CD8-positive, alpha-beta memory T cell (primary cell): ENCODE measurements at places on chromosomes 2 and 18. TPM values are rescaled to one million over a fixed set of nuclear protein-coding genes. Genes with fewer than 3 reads are reported as not detected.
A peak's percentile ranks its signal among the peaks of the same experiment; 100 is the strongest.

DNA sequence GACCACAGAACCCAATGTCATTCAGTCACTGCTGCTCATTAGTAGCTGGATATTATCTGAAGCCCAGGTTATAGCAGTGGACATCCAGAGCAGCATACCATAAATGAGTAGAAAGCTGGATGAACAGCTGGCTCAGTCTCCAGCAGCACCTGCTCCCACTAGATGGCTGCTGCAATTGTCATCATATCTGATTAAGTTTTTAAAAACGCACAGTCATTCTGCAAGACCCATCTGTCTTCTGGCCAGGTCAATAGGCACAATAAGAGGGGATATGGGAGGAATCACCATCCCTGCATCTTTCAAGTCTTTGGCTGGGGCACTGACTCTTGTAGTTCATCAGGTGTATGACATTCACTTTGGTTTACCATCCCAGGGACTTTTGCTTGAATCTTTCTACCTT is 55.1 kb upstream of the XDH start:
- H3K27ac ChIP-seq: no peak overlapping the region
- H3K4me1 ChIP-seq: no peaks in the 10 kb centered on the region
- H3K4me3 ChIP-seq: no peak overlapping the region

DNA sequence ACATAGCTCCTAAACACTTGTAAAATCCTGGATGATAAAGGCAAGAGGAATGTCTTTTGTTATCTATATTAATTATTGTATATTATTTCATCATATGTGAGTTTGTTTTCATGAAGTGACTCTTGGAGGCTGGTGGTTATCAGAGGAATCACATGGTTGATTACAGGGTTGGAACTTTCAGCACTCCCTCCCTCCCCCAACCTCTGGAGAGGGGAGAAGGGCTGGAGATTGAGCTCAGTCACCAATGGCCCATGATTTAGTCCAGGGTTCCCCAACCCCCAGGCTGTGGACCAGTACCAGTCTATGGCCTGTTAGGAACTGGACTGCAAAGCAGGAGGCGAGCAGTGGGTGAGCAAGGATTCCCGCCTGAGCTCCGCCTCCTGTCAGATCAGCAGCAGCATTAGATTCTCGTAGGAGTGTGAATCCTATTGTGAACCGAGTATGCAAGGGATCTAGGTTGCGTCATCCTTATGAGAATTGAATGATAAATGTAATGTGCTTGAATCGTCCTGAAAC is 37.7 kb downstream of the FBXO48 start:
- H3K4me1 ChIP-seq: peaks cover 34% of the 10 kb centered on the region
- no peak overlapping the region for H3K27ac ChIP-seq
- H3K27me3 ChIP-seq: no peaks in the 10 kb centered on the region
- no peak overlapping the region for H3K4me3 ChIP-seq
- no peak for DNase-seq

- H3K27me3 ChIP-seq: no peaks in the 10 kb centered on the region
- H3K27ac ChIP-seq: no peak overlapping the region
- no peak overlapping the region for H3K4me3 ChIP-seq
Measured at GRCh38 chr2:66058675-66059074, 376.2 kb upstream of the MEIS1 start.

ARHGAP28 gene
- total RNA-seq: not detected

DNA sequence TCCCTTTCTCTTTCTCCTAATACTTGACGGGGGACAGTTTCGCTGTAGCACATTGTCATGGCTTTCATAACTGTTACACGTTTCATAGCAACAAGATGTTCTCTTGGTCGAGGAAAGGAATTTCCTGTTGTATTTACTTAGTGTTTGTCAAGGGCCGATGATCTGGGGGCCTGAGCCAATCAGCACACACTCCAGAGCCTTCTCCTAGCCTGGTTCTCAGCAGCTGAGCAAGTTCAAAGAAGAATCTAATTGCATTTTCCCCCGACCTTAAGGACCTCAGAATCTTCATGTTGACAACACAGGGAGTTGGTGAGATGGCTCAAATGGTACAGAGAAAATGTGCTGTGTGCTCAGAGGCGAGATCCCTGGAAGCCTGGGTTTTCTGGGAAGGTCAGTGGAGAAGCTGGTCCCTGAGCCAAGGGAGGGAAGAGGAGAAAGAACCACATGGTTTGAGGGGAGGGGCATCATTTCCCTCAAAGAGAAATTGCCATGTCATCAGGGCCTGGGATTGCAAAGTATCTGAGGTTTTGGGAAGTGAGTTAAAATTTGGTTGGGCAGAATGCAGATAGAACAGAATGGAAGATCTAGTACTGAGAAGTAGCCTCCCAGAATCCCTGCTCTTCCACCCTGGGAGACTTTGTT is 76.9 kb upstream of the AGAP1 start:
- no peaks in the 10 kb centered on the region for H3K27me3 ChIP-seq
- no peak overlapping the region for H3K4me3 ChIP-seq
- no peaks in the 10 kb centered on the region for H3K36me3 ChIP-seq
- no peak for DNase-seq

GRCh38 chr2:96685577-96686459 is 43.3 kb downstream of the FER1L5 start:
- no peak for DNase-seq
- no peak overlapping the region for H3K27ac ChIP-seq
- H3K4me1 ChIP-seq: no peaks in the 10 kb centered on the region
- H3K36me3 ChIP-seq: no peaks in the 10 kb centered on the region
- no peaks in the 10 kb centered on the region for H3K27me3 ChIP-seq
- H3K4me3 ChIP-seq: no peak overlapping the region

DNA sequence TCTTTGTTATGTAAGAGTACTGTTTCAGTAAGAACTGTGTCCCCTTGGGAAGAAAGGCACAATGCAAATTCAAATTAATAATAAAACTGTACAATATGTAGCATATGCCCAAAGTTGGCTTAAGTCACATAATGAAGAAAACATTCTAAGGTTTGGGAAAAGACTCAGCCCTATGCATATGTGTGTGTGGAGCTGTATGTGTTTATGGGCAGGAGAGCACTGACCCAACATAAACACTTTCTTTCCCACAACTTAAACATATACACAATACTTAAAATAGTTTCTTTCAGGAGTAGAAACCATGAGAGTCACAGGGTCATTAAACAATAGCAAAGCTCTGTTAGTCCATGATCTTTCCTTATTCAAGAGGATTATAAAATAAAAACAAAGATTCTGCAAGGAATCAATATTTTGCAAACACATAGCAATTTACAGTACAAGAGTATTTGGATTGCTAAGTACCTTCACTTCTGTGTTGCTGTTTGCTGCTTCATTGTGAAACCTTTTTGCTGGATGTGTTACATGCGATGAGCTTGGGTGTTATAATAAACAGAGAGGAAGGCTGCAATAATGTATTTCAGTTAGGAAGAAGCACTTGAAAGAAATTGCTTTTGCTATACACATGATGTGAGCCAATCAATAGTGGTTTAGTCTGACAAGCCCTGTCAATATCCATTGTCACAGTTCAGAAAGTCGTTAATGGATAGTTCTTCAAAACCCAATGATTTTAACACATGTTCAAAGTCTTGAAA is 347.3 kb downstream of the ARHGAP15 start:
- H3K4me3 ChIP-seq: no peak overlapping the region
- peaks cover 3% of the 10 kb centered on the region for H3K36me3 ChIP-seq
- H3K27me3 ChIP-seq: no peaks in the 10 kb centered on the region
- H3K4me1 ChIP-seq: no peaks in the 10 kb centered on the region
- no peak for DNase-seq
- H3K27ac ChIP-seq: no peak overlapping the region

GRCh38 chr2:215435870-215436704 is at the start of gene FN1:
Gene FN1 (minus strand): TSS chr2:215436068. CDS start chr2:215435802, 266 bp downstream.
- H3K4me1 ChIP-seq: peaks cover 18% of the 10 kb centered on the region
- peaks cover 22% of the 10 kb centered on the region for H3K27me3 ChIP-seq
- no peaks in the 10 kb centered on the region for H3K36me3 ChIP-seq
- H3K4me3 ChIP-seq: peak within 1 kb of the TSS; percentile 52
- peak; percentile 47 for DNase-seq
- H3K27ac ChIP-seq: peak within 1 kb of the TSS; percentile 29

DNA sequence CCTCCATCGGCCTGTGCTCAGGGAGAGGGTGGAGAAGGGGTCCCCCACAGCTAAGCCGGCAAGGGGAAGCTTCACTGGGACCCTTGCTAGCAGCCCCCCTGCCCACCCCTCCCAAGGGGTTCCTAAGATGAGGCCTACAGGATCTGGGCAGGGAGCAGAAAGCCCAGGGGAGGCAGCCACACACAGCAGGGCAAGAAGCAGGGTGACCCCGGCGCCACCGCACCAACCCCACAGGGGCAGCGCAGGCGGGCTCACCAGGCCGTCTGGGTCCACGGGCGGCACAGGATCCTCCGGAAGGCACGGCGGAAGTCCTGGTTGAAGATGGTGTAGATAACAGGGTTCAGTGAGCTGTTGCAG is 1.8 kb downstream of the ADRA2B start:
- no peaks in the 10 kb centered on the region for H3K27me3 ChIP-seq
- DNase-seq: no peak
- peaks cover 7% of the 10 kb centered on the region for H3K4me1 ChIP-seq
- no peak overlapping the region for H3K27ac ChIP-seq
- no peak overlapping the region for H3K4me3 ChIP-seq

CGREF1 gene
- 3.5 TPM for total RNA-seq

- no peaks in the 10 kb centered on the region for H3K27me3 ChIP-seq
- H3K4me3 ChIP-seq: no peak overlapping the region
- H3K36me3 ChIP-seq: no peaks in the 10 kb centered on the region
- no peaks in the 10 kb centered on the region for H3K4me1 ChIP-seq
- H3K27ac ChIP-seq: no peak overlapping the region
Measured at GRCh38 chr2:188798159-188798558, 176.0 kb upstream of the COL3A1 start.

- no peak overlapping the region for H3K4me3 ChIP-seq
- H3K27me3 ChIP-seq: no peaks in the 10 kb centered on the region
- DNase-seq: no peak
- no peaks in the 10 kb centered on the region for H3K36me3 ChIP-seq
Measured at GRCh38 chr2:75523313-75524275, 37.1 kb downstream of the EVA1A start.

- H3K27me3 ChIP-seq: no peaks in the 10 kb centered on the region
- H3K36me3 ChIP-seq: no peaks in the 10 kb centered on the region
- H3K4me3 ChIP-seq: no peak overlapping the region
- no peak for DNase-seq
- no peaks in the 10 kb centered on the region for H3K4me1 ChIP-seq
Measured at GRCh38 chr2:224217233-224217961, 178.3 kb upstream of the SERPINE2 start.

GRCh38 chr2:241894056-241894641 is 24.6 kb downstream of the RTP5 start:
- DNase-seq: peak; percentile 46
- H3K27ac ChIP-seq: no peak overlapping the region
- H3K4me1 ChIP-seq: no peaks in the 10 kb centered on the region

DNA sequence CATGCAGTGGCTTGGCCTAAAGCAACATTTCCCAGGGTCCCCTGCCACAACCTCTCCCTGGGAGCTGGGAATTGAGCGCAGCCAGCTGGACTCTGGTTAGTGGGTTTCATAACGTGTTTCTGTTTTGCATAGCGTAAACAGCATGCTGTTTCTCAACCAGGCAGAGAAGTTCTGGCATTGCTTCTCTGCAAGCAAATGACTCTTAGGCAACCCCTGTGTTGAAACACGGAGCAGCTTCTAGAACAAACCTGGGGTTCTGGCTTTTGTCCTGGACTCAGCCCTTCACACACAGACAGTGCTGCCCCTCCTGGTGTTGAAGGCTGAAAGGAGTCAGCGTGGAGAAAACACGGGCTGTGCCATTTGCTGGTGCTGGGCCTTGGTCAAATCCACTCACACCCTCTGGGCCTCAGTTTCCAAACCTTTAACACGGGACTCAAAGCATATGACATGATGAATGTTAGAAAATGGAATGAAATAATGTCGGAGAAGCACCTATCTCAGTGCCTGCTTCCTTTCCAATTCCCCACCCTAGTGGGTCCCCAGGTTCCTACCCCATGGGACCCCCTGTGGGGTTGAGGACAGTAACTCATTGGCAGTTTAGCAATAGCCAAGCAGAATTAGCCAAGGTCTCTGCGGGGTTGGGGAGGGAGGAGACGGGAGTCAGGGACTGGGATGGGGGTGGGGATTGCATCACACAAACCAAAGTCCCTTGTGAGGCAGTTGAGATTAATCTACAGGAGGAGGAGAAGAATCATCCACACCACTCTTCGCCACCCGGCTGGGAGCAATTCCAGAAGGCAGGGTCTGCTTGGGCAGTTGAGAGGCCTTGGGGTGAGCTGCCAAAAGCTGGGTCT is 30.2 kb upstream of the IL1R2 start:
- no peak for DNase-seq
- no peaks in the 10 kb centered on the region for H3K4me1 ChIP-seq
- H3K27me3 ChIP-seq: no peaks in the 10 kb centered on the region
- no peaks in the 10 kb centered on the region for H3K36me3 ChIP-seq

RPIA gene
- 70.2 TPM for total RNA-seq

DNA sequence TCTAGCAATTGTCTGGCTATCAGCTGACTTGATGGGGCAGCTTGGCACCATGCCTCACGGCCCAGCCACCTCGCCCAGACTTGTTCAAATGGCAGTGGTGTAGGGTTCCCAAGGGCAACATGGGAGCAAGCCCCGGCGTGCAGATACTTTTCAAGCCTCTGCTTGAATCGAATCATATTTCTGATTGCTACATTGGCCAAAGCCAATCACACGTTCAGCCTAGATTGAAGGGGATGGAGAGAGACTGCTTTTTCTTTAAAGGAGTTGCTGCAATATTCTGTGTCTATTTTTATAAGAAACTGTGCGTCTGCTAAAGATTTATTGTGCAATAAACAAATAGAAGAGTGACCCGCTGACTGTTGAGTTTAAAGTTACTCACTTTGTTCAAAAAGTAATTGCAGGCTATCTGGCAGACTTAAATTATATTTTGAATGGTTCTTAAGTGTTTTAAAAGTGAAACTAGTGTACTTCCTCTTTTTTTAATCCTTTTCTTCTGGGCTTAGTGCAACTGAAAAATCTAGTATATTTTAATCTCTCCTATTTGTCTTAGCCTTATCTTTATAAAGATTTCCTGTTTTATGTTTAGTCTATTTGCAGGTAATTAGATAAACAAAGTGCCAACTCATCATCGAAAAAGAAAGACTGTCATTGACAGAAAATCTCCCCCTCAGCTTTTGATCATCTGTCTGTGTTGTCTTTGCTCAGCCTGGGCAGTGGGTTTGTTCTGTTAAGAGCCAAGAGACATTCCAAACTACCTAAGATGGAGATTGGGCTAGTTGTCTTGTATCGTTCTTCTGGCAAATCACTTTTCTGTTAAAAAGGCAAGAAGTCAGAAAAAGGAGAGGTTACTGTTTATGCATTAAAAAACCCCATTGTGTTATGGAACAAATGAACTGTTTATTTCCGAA is 156.1 kb downstream of the TPGS2 start:
- H3K4me3 ChIP-seq: no peak overlapping the region
- no peaks in the 10 kb centered on the region for H3K27me3 ChIP-seq
- H3K36me3 ChIP-seq: no peaks in the 10 kb centered on the region
- no peak overlapping the region for H3K27ac ChIP-seq
- no peaks in the 10 kb centered on the region for H3K4me1 ChIP-seq

MSH6 gene
- total RNA-seq: 152 TPM

PTPRN gene
- 0.11 TPM for total RNA-seq
